Activated naive CD4-positive, alpha-beta T cell treated with anti-CD3 and anti-CD28 coated beads, Interleukin-2, amount 10 ng/mL, durations not matched to agents 5 hours and 36 hours (primary cell): ENCODE measurements at places on chromosomes 4 and X. TPM values are rescaled to one million over a fixed set of nuclear protein-coding genes. Genes with fewer than 3 reads are reported as not detected.

The HSFX4 gene
- total RNA-seq, result not detected

The ARL9 gene
- 0.20 TPM for total RNA-seq

The SSX4 gene
- not detected for total RNA-seq

The HEPH gene
- total RNA-seq, result not detected
